ENCODE measurements at places on chromosomes 7 and 10.

- no peak for DNase-seq
These were observed 94.2 kb upstream of the ASAH2 start for GRCh38 chr10:50345545-50345944.

DNA sequence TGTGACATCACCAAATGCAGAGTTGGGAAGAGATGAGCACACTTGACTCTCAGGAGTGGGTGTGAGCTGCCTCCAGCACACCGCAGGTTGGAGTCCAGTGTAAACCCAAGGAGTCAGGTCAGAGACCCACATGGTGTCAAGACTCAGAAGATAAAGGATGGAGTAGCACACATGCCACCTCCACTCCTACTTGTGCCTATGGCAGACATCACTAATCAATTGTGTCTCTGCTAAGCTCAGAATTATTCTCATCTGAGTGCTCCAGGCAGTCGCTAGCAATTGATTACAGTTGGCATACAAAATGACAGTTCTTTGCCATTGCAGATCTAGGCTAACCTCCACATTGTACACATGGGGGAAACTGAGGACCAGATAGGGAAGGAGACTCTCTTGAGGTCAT lies 187.1 kb downstream of the RPS24 start:
- DNase-seq, result no peak

- DNase-seq, result no peak
These were observed 77.1 kb downstream of the ORC5 start for GRCh38 chr7:104130726-104131125.

GRCh38 chr10:121490871-121491519 lies 107.2 kb downstream of the FGFR2 start:
- DNase-seq, result no peak

DNA sequence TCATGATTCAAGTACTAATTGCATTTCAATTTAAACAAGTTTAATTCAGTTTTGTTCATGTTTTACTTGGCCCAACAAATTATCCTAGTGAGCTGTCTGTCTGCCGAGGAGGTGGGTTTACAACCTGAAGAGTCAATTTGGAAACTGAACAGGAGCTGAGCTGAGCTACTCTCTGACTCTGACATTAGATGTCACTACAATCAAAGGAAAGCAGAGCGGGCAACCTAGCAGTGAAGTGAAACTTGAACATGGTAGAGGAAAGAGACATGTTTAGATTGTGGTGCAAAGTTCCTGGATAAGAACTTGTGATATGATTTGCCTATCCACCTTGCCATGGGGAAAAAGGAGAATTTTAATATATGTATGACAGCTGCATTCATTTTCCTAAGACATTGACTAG lies 9.6 kb upstream of the AGR3 start:
- DNase-seq, result no peak

- DNase-seq, result no peak
These were observed 79.8 kb downstream of the ARHGAP22 start for GRCh38 chr10:48525113-48525512.

- no peak for DNase-seq
These were observed 12.6 kb upstream of the PRPS1L1 start for GRCh38 chr7:18040196-18040595.

DNA sequence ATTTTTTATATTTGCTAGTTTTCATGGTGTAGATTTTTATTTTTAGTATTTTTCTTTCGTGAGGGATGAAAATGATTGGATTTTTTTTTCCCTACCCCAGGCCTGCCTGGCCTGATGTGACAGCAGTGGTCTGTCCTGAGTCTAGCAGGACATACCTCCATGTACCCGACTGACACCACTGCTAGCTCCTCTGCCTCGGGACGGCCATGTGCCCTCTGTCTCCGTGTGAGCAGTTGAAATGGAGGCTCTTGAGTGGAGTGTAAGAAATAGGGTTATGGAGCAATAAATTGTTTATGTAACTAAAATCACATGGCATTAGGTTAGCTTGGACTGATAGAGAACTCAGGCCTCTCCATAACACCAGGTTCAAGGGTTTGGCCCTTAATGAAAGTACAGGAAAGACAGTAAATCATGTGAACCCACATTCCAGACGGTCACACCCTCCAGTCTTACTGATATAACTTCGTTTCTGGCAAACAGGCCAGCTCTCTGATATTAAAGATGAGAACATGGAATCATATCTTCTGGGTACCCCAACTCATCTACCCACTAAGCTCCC lies 734.1 kb downstream of the KCNMA1 start:
- no peak for DNase-seq

DNA sequence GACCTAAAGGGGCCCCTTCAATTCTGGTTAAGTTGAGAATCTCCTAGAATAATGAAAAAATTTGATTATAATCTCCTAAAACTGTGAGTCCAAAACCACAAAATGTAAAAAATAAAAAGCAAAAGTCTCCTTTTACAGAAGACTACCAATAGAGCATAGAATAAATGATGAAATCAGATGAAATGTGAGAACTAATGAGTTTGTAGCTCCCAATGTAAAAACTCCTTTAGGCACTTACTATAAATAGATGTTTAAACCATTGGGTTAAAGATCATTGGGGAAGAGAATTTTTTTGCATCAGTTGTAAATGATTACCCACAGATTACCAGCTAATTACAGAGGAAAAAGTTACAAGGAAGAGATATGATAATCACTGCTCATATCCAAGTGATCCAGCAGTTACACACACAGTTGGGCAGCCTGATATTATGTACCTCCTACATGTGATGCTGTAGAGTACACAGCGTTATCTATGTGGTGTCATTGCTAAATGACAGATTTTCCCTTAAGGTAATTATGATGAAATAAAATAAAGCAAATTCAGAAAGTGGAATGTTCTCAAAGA lies 282.7 kb upstream of the SEMA3D start:
- no peak for DNase-seq

GRCh38 chr10:11150231-11150731 lies 132.6 kb downstream of the CELF2 start:
- DNase-seq, result no peak
